ENCODE measurements at places on chromosomes 2 and 18. TPM values are rescaled to one million over a fixed set of nuclear protein-coding genes. Genes with fewer than 3 reads are reported as not detected.
A peak's percentile ranks its signal among the peaks of the same experiment; 100 is the strongest.

DNA sequence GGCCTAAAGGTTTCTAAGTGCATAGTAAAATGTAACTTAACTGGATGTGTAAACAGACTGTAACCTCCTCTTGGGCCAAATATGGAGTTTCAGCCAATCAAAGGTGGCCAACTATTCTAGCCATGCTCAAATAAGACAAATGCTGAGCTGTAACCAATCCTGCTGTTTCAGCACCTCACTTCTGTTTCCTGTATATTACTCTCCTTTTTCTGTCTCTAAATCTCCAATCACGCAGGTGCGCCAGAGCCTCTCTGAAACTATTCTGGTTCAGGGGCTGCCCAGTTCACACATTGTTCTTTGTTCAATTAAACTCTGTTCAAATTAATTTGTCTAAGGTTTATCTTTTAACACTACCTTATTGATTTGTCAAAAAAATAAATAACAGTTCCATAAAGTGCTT, 532.7 kb upstream of the DCC start:
- no peak for DNase-seq

SAG gene
- 1.3 TPM for total RNA-seq

DNA sequence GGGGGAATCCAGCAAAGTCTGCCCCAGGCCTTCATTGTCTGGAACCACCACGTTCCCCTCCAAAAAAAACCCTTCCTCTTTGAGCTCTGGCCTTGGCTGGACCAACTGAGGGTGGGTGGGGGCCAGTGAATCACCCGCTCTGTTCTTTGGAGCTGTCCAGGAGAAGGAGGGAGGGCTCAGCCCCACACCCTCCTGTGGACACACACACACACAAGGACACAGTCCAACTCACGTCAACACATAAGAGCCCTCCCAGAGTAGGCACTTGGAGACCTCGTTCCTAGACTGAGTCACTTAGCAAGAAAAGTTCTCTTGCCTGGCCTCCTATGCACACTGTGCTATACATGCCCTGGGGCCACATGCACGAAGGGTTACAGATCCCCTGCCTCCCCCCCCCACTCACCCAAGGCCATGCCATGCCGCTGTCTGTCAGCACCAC, 1.2 kb upstream of the TNS1 start:
- no peak for DNase-seq

DNA sequence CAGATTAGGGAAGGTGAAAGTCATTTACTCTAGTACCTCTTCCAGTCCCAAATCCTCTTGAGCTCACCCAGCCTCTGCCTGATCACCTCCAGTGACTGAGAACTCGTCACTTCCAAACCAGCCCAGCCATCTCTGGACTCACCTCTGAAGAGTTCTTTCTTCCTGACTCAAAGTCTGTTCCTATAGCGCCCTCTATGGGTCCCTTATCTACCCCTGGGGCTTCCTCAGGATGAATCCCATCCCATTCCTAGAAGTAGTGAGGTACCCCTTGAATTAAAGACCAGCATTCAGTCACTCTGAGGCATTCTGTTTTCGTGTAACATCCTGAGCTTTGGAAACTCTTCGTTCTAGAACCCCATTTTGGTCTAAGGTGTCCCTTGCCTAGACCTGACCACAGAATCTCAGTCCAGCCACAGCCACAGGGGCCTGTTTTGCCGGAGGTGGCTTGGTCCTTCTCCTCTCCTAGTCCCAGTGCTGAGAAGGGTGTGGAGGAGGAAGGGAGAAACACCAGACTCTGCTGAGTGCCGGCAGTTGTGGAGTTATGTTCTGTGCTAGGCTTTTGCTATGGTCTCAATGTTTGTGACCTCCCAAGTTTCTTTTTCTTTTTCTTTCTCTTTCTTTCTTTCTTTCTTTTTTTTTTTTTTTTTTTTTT, 32.7 kb downstream of the SIX3 start:
- no peak for DNase-seq

GRCh38 chr2:212669761-212670160, 131.2 kb upstream of the ERBB4 start:
- no peak for DNase-seq

- DNase-seq, result no peak
These were observed 31.6 kb upstream of the NETO1 start for GRCh38 chr18:72899338-72899737.

MPPE1 gene
- total RNA-seq, result 35.4 TPM

GRCh38 chr2:9653485-9654271, 22.9 kb upstream of the YWHAQ start:
- DNase-seq, result no peak

- DNase-seq, result no peak
These were observed 28.9 kb downstream of the CRIM1 start for GRCh38 chr2:36384454-36384853.

DNA sequence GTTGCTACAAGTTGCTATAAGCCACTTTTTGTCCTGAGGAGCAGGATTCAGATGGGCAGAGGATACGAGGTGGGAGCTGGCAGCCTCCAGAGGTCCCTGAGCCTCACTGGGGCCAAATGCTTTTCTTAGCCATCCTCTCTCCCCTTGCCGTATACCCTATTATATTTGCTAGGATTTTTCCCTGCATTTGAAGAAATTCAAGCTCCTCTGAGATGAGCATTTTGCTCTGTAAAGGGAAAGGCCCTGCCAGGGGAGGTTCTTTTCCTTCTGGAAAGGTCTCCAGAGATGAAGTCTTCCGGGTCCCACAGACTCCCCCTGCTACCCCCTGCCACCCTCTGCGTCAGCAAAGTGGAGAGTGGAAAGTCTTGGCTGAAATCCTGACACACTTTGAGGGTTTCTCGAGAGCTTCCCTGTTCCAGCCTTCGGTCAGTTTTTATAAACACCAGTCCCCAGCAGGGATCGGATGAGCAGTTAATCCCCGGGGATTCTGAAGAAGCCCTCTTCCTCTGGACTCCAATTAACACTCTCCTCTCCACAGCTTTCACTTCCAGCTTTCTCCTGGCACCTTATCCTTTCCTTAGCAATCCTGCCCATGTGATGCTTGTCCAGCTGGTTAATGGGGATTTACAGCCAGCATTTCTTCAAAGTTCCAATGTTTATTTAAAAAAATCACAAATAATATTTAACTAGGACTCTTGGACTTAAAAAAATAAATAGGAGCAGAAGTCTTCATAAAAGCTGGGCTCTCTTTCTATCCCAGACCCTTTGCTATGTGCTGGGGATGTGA, 13.1 kb downstream of the CYRIA start:
- DNase-seq, result no peak

DNA sequence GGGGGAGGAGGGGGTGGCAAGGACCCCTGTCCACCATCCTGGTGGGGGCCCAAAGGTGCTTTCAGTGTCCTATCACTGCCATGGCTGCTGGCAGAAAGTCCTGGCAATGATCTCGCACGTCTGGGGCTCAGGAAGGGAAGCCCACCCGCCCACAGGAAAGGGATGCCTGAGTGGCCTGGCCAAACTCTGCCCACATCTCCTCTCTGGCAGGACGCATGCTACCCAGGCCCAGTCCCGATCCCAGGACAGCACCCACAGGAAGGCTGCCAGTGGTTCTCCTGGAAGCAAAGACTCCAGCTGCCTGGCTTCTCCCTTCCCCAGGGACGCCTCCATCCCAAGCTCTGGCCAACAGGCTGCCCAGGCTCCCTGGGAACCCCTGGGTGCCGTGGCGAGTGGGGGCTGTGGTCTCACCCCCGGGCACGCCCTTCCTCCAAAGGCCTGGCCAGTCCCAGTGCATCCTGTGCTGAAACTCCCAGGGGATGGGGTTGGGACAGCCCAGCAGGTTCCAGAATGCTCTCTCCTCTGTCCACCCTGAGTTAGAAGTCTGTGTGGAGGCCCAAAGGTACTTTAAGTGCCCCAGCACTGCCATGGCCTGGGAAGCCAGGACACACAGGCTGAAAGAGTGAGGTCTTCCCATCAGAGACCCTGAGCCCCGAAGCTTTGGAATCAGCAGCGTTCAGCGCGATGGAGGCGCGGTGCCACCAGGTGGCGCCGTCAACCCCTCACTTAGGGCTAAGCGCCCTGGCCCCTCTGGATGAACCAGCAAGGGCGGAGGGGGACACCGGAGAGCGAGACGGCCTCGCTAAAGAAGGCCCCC, 29.8 kb upstream of the TAF1B start:
- peak; percentile 80 for DNase-seq

ADCYAP1 gene
- total RNA-seq, result not detected

GRCh38 chr2:122338000-122338399, 582.5 kb downstream of the TSN start:
- no peak for DNase-seq

DNA sequence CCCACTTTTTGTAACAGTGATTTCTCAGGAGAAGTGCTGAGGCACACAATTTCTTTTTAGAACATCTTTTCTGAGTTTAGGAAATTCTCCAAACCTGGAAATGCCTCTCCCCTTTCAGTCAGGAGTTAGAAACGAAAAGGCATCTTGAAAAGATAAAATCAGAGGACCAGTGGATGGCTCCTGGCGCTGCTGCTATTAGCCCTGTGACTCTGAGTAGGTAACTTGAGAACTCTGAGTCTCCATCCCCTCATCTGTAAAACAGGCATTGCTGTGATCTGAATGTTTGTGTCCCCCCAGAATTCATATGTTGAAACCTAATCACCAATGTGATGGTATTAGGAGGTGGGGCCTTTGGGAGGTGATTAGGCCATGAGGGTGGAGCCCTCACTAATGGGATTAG, 50.2 kb downstream of the EHD3 start:
- no peak for DNase-seq

CCDC148 gene
- not detected for total RNA-seq

DNA sequence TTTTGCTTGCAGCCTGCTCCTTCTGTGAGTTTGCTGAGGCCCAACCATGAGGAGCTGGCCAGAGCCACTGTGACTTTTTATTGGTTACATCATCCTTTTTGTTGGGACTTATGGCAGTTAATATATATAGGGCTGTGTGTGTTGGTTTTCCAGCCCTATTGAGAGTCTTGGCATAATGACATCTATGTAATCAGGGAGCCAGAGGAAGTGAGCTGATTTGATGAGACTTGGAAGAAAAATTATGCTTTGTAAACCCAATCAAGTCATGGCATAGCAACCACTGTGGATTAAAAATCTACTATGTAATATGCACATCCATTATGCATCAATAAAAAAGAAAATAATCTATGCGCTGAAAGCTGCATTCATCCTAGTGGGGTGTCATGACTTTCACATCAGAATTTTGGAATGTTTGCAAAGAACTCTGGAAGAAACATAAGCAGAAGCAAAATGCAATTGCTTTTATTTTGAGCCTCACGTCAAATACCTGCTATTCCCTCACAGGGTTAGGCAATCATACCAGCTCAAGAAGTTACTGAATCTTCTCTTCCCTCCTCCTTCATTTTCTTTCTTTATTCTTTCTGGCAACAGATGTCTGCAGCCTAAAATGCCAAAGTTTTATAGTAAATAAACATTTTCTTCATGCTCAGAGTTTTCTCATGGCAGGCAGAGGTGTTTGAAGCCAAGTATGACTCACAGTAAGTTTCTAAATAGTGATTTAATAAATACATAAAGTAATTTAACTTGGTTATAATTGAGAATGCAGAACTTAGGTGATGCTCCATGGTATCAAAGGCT, 308.5 kb downstream of the KCNS3 start:
- no peak for DNase-seq

PROKR1 gene
- total RNA-seq, result not detected

CHRNA1 gene
- total RNA-seq, result not detected

C1QL2 gene
- not detected for total RNA-seq

ONECUT2 gene
- not detected for total RNA-seq

GRCh38 chr2:156728328-156728727, 292.1 kb downstream of the GPD2 start:
- DNase-seq, result no peak

DNA sequence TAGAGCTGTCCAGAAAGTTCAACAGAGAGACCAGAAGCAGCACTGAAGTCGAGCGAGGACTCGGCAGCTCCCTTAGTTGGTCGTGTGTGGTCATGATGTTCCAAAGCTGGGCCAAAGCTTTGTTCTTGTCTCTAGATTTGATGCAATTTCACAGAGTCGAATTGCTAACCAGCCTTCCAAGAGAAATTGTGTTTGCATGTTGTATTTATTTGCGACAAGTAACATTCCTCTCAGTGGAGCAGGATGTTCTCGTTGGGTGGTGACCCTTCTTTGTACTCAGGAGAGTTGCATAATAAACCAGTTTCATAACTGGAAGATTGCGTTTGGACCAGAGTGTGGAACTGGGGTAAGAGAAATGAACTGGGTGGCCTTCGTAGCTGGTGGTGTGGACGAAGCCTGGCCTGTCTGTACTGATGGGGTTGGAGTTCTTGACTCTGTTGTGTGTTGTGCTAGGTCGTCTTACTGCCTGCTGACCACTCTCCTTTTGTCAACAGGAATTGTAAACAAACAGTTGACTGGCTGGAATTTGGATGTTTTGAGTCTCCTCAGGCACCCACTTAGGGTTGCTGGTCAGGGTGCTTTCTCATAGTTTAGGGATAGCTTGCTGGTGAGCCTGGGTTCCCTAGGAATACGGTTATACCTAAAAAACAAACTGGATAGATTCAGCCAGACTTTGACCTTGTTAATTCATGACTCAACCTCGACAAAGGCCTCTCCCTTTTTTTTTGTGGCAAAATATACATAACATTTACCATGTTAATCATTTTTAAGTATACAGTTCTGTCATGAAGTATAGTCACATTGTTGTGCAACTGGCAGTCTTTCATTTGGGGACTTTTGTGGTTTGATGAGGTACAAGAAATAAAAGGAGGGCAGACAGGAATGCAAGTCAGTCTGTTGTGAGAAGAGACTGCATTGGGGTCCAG, 28.9 kb upstream of the TOGARAM2 start:
- DNase-seq, result no peak

- no peak for DNase-seq
These were observed 1690.7 kb upstream of the TMEFF2 start for GRCh38 chr2:193885419-193885818.

CYS1 gene
- total RNA-seq, result not detected

GRCh38 chr18:56873441-56874140, 222.4 kb downstream of the WDR7 start:
- DNase-seq, result no peak

- DNase-seq, result no peak
These were observed 143.9 kb upstream of the KLHL29 start for GRCh38 chr2:23241121-23241520.

DNA sequence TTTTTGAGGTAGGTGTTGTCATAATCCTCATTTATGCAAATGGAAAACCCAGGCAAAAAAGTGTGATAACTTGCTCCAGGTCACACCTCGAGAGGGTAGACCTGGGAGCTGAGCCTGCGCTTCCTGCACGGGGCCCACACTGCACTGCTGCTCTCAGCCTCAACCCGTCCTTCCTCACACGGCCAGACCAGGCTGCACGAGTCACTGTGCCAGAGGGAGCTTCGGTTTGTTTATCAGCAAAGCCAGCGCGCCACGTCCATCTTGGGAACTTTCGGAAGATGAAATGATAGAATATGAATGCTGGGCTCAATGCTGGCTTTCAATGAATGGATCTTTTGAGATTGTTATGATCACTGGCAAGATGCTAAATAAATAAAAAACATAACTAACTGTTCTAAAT, 14.4 kb downstream of the COPS9 start:
- no peak for DNase-seq

GRCh38 chr2:24830351-24830750, 37.1 kb downstream of the CENPO start:
- no peak for DNase-seq

NT5C1B gene
- total RNA-seq, result not detected

DNA sequence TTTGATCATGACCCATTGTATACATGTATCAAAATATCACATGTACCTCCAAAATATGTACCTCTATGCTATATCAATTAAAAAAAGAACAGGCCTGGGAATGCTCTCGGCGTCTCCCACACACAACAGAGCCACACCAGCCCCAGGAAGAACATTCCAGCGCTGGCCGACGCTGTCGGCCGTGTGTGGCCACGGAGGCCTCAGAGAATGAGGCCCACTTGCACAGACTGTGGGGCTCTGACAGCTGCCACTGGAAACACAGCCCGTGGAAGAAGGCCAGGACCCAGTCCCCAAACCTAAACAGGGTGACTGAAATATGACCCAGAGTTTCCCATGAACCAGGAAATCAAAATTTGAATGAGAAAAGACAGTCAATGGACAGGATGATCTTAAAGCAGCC, 69.7 kb downstream of the EIPR1 start:
- no peak for DNase-seq
